ENCODE measurements at places on chromosomes 5 and 9.

GRCh38 chr9:74824654-74825053, 63.1 kb downstream of the TRPM6 start:
- DNase-seq = peak; percentile 42

- DNase-seq = no peak
These were observed 98.7 kb downstream of the ZNF462 start for GRCh38 chr9:106961623-106962022.

DNA sequence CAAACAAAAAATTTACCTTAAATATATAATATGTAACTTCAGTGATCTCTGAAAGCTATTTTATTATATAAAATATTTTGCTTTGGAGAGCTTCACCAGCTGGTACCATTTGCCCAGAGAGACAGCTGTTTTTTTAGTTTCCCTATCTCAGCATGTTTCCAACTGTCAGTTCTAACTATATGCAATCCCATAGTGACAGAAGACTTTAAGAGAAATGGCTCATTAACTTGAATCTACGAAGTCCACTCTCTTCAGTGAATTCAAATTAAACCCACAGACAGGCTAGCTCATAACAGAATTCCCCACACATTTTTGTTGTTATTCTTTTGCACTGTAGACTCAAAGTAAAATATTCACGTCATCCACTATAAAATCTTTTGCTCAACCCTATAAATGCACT, 251.8 kb upstream of the POU5F2 start:
- no peak for DNase-seq

DNA sequence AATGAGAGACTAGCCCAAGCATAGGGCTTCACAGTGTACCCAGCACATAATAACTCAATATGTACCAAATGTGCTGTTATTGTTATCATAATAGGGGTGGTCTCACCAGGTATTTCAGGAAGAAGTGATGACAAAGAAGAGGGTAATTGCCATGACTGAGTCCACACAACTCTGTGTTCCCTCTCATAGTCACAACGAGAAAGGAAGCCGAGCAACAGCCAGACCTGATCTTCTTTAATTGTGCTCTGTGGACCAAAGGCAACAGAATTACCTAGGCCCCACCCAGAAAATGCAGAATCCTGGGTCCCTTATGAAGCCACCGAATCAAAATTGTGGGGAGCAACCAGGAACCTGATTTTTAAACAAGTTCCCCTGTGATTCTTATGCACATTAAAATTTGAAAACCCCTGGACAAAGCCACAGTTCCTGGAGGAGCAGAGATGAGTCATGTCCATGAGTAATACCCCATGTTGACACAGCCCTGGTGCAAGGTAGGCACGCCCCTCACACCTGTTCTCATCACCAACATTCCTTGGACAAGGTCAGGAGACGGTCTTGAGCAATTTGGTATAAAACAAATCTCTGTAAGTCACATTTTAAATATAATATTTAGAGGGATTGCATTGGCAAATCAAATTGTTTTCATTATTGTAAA, 5.2 kb downstream of the FGF1 start:
- no peak for DNase-seq

GRCh38 chr5:31887556-31887955, 248.6 kb downstream of the PDZD2 start:
- no peak for DNase-seq

DNA sequence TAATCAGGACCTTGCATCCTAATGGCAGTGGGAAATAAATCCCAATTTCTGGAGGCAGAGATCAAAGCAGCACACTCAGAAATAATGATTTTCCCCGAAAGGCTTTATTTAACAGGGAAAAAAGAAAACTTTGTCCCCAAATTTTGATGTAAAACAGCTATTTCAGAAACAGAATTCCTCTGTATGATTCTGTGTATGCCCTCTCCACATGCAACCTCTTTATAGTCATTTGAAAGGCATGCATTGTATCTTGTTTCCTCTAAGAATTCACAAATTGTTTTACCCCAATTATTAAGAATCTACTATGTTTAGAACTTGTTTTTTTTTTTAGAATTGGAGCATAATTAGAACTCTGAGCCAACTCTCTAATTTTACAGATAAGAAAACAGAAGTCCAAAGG, 2.7 kb upstream of the PTAR1 start:
- DNase-seq = no peak

GRCh38 chr9:96158909-96159575, 142.9 kb downstream of the HSD17B3 start:
- DNase-seq = no peak

DNA sequence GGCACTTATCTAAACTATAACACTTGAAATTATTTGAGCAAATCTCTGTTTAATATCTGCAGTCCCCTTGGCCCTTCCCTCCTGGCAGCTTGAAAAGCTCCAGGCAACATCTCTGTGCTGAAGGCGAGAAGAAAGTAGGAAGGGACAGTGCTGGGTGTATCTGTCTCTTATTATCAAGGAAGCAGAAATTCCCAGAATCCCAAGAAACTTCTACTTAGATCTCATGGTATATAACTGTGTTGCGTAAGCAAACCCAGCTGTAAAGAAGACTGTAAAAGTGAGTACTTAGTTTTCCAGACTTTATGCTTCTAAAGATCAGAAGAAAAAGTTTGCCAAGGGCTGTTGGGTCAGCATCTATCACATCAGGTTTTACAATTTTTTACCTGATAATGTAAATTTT, 1869.8 kb downstream of the MAT2B start:
- no peak for DNase-seq

- no peak for DNase-seq
These were observed 70.1 kb upstream of the RAPGEF1 start for GRCh38 chr9:131809941-131810344.

DNA sequence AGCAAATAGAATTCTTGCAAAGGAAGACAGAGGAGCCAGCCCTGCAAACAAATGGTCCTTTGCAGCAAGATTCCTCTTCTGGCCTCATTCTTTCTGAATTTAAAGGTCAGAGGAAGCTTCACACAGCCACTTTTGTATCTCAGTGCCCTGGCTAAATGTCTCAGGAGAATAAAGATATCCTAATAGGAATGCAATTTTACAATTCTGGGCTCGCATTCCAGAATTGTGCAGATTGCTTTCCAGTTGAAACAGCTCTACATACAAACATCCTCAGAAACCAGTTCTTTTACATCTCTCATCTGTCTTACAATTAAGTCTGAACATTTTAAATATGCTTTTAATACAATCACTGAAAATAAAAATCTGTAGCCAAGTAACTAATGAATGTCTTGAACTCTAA, 14.6 kb upstream of the ACOT12 start:
- no peak for DNase-seq

DNA sequence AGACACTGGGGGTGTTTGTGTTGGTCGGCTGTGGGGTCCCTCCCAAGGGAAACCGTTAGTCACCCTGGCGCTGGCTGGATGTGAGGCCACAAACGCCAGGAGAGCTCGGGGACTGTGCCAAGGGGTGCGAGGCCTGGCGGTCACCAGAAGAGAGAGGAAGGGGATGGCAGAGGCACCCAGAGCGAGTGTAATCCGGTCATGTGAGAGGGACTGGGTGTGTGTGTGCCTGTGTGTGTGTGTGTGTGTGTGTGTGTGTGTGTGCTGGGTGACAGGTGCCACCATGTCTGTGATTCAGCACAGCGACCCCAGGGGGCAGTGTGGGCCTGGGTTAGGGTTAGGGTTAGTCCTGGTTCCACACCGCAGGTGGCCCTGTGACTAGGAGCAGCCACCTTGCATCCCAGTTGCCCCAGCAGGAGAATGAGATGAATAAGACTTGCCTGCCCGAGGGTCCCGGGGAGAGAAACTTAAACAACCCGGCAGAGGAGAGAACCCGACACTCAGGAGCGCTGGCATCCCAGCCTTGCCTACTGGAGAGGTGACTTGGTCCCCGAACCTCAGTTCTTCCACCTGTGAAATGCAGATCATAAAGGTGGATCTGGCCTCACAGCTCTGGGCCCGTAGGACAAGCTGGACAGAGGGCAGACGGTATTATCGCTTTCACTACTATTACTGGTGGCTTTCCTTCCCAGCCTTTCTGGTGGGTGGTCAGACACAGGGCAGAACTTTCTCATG, 1.4 kb upstream of the ADAMTSL2 start:
- DNase-seq = peak; percentile 73

GRCh38 chr5:126682856-126683255, 82.1 kb downstream of the PHAX start:
- no peak for DNase-seq

GRCh38 chr5:110306650-110307049, 419.8 kb downstream of the TMEM232 start:
- DNase-seq = no peak

- DNase-seq = peak; percentile 61
These were observed 25.9 kb upstream of the AP3B1 start for GRCh38 chr5:78320401-78320800.

DNA sequence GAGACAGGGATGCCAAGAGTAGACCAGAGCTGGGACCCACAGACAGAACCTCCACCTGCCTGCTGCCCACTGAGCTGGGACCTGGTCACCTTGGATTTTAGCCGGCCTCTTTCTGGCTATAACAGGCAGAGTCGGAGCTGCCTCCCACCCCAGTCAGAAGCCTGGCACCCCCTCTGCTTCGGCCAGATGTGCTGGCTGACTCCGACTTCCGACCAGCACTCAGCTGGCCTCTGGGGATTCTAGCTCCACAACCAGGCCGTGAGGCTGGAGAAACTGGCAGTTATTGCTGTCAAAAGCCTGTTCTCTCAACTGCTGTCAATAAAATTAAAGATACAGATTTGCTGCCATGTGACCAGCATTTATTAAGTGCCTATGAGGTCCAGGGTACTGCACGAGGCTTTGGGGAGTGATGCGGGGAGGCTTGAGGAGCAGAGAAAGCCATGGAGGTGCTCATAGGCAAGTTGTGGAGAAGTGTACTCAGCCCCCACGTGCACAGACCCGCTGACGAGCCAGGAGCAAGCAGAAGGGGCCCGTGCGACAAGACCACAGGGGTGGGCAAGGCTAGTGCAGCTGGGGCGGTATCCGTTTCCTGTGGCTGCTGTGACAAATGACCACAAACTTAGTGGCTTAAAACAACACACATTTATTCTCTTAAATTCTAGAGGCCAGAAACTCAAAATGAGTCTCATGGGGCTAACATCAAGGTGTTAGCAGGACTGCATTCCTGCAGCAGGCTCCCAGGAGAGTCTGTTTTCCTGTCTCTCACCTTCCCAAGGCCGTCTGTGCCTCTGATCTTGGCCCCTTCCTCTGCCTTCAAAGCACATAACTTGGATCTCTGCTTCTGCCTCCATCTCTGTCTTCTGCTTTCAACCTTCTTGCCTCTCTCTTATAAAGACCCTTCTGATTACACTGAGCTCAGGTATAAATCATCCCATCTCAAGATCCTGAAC, 13.1 kb downstream of the GFI1B start:
- DNase-seq = no peak

- peak; percentile 92 for DNase-seq
These were observed 3.8 kb downstream of the FGF10 start for GRCh38 chr5:44385291-44385900.

- DNase-seq = peak; percentile 27
These were observed at the start of gene PTGES for GRCh38 chr9:129752900-129753729. Gene PTGES (minus strand): TSS chr9:129753042. CDS start chr9:129753012, 30 bp downstream.

DNA sequence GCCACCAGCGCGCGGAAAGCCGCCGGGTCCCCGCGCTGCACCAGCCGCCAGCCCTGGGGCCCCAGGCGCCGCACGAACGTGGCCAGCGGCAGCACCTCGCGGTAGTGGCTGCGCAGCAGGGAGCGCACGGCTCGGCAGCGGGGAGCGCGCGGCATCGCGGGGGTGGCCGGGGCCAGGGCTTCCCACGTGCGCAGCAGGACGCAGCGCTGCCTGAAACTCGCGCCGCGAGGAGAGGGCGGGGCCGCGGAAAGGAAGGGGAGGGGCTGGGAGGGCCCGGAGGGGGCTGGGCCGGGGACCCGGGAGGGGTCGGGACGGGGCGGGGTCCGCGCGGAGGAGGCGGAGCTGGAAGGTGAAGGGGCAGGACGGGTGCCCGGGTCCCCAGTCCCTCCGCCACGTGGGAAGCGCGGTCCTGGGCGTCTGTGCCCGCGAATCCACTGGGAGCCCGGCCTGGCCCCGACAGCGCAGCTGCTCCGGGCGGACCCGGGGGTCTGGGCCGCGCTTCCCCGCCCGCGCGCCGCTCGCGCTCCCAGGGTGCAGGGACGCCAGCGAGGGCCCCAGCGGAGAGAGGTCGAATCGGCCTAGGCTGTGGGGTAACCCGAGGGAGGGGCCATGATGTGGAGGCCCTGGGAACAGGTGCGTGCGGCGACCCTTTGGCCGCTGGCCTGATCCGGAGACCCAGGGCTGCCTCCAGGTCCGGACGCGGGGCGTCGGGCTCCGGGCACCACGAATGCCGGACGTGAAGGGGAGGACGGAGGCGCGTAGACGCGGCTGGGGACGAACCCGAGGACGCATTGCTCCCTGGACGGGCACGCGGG, at the start of gene TERT:
TSS of gene TERT (minus strand) at position 234 of the 815 bp plus-strand sequence. CDS start at position 155, 79 bp downstream.
- DNase-seq = no peak

GRCh38 chr5:173859408-173860159, 28.6 kb upstream of the CPEB4 start:
- DNase-seq = peak; percentile 18

DNA sequence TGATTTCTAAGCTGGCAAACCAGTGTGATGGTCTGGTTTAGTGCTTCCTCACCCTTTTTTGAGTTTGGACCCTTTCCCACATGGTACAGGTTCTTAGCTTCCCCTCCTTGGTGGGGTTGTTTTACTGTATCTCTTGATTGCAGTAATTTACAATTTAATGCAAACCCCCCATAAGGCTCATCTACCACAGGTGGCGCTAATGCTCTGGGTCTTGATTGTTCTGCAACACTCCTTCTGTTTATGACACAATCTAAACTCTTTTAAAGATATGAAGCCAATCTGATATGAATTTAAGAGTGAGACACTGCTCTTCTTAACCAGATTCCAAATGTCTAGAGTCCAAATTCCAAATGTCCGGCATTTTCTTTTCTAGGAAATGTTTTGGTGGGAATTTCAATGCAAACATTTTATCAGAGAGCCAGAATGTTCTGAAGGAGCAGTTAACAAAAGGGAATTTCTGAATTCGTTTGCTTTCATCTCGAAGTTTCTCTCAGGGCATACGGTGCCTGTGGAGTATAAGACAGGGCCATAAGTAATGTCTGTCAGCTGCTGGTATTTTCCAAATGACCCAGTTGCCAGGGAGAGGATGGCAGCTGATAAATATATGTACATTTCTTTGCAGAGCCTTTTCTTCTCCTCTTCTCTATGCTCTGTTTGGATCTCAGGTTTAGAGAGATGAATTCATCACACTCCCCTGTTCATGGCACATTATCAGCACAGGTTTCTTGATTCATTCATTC, 246.8 kb downstream of the ARHGAP26 start:
- peak; percentile 84 for DNase-seq

DNA sequence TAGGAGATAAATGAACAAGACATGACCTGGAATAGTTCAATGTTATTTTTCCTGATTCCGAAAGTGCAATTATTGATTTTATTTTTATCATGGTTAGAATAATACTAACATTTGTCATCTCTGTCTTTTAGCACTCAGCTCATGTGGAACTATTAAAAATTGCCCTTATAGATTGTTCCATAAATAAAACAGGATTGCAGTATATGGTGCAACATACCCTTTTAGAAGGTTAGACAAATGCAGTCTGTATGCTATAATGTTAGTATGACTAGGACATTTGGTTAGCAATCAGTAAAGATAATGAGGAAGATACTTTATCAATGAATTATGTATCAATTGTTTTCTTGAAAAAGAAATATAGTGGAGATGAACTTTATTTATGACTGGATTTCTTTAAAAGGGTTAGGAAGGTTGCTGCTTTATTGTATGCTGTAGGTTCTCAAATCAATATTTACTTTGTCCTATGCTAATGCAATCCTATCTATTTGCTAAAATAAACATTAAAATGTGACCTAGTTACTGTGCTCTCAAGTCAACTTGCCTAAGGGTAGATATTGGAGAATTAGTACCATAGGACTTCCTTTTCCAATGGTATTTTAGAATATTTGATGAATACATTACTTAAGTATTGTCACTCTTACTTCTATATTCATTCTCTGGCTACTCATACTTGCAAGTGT, 348.9 kb upstream of the ISL1 start:
- no peak for DNase-seq

Measured in OCI-M1 (cell line).